ENCODE measurements at places on chromosomes 6 and 20.

- no peaks in the 10 kb centered on the region for H3K27me3 ChIP-seq
- no peaks in the 10 kb centered on the region for H3K4me1 ChIP-seq
- H3K36me3 ChIP-seq: no peaks in the 10 kb centered on the region
- no peak overlapping the region for H3K27ac ChIP-seq
- no peak for DNase-seq
Observed at GRCh38 chr20:13960525-13960924, 29.9 kb downstream of the SEL1L2 start.

DNA sequence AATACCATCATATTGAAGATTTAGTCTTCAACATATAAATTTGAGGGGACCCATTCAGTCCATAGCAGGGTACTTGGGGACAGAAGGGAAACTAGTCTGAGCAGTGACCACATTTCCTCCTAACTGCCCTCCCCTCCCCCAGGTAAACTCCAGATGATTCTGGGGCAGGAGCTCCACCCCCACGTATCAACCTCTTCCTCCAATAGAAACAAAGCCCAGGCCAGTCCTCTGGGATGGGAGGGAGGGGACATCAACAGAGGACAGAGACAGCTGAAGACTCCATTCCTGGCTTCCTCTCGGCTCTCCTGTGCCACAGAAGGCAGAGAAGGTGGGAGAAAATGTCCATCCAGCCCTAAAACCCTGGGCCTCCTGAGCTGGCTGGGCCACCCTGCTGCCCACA, 85.0 kb upstream of the TOP1 start:
- no peak for DNase-seq
- no peaks in the 10 kb centered on the region for H3K36me3 ChIP-seq
- H3K27me3 ChIP-seq: no peaks in the 10 kb centered on the region
- H3K4me1 ChIP-seq: no peaks in the 10 kb centered on the region
- no peak overlapping the region for H3K4me3 ChIP-seq
- H3K27ac ChIP-seq: no peak overlapping the region

DNA sequence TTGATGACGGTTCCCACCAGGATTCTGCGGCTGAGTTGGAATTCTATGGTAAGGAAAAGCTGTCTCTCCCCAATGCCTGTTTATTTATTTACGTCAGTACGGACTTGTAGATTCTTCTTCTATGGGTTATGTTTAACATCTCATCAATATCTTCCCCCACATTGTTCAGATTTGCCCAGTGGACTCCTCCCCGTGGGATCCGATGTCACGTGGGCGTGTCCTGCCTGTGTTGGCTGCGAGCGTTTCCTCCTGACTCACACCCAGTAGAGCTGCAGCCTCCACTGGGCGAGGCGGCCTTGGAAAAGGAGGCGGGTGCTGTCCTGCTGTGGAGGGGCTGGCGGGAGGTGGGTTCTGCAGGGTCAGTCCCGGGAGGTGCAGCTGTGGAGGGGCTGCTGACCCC, 46.8 kb upstream of the SLCO4A1 start:
- no peak overlapping the region for H3K27ac ChIP-seq
- no peak overlapping the region for H3K4me3 ChIP-seq
- no peak for DNase-seq

DNA sequence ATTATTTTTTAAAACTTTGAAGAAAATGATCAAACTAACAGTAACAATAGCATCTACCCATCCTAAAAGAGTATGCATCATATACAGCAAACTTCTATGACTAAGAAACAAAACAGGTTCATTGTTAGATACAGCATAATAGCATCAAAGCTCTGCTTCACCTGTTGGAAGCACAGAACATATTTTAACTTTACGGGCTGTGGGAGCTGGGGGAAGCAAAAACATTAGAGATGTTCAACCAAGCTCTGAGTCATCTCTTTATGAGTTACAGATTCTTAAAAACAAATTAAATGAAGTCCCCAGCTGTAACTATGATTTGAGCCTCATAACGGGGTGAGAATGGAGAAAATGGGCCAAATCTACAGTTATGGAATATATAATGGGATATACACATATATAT, 63.4 kb downstream of the SYNE1 start:
- H3K27ac ChIP-seq: no peak overlapping the region
- H3K4me3 ChIP-seq: no peak overlapping the region
- peaks cover 2% of the 10 kb centered on the region for H3K27me3 ChIP-seq
- no peaks in the 10 kb centered on the region for H3K4me1 ChIP-seq
- H3K36me3 ChIP-seq: no peaks in the 10 kb centered on the region
